ENCODE measurements at places on chromosomes 1 and 21.

DNA sequence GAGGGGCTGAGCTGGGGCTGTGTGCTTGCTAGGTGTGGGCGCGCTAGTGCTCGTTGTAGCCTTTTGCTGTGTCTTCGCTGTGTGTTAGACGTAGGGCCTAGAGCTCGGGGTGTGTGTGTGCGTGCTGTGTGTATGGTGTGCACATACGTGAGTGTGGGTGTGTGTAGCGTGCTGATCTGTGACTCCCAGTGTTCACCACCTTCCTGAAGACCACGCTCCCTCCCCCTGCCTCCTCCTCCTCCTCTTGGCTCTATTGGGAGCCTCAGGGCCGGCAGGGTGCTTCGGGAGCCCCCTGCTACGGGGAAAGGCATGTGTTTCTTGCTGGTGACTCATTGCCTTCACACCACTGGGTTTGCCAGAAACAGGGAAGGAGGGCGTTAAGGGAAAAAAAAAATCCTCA is 9.4 kb upstream of the KCNC4 start:
- no peak for DNase-seq

- no peak for DNase-seq
Measured at GRCh38 chr1:94418664-94419655, 771 bp downstream of the ABCD3 start.

DNA sequence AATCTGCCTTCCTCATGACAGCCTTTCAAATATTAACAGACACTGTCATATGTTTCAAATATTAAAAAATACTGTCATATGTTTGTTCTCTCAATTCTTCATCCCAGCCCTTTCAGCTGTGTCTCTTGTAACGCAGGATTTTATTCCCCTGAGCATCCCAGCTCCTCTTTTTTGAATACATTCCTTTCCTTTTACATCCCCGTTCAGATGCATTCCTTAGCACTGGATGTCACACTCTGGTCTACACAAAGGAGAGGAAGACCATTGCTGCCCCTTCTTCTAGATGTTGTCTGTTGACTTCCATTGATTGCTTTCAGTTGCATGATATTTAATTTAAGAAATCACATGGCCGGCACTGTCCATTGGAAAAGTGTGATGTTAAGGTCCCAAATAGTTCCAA is 117.4 kb upstream of the PAXBP1 start:
- DNase-seq, result no peak

DNA sequence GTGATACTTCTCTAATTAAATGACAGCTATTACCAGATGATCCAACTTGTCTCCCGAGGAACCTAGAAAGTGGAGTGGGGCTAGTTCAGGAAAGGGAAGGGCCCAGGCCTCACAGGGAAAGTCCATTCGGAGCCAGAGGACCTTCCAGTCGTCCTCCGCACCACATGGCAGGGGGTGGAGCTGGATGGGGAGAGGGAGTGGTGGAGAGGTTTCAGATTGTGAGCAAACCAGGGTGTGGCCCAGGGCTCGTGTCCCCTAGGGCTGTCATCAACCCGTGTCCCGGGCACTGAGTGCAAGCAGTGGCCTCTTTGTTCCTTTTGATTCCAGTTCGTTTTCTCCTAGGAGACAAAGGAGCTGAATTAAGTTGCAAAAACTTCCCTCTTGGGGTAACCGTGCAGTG is 114.9 kb downstream of the HUNK start:
- no peak for DNase-seq

- peak; percentile 47 for DNase-seq
Measured at GRCh38 chr1:172845371-172845770, 186.5 kb downstream of the FASLG start.

- DNase-seq, result no peak
Measured at GRCh38 chr1:235607284-235607683, 42.3 kb downstream of the GNG4 start.

- no peak for DNase-seq
Measured at GRCh38 chr1:30322859-30323257, 400.5 kb downstream of the MATN1 start.

DNA sequence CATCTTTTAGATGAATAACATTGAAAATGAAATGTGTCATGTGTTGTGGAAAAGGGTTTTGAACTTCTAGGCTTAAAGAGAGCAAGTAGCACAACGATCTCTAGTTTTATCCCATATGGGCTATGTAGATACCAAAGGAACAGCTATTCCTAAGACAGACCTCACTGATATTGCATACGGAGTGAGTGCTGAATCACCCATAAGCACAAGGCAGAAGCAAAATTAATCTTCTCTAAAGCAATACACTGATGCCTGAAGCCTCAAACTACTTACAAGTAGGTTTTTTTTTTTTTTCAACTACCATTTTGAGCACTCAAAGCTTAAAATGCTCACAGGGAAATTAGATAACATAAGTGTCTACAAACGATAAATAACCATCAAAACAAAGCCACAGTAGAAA is 5.0 kb upstream of the KMO start:
- no peak for DNase-seq

DNA sequence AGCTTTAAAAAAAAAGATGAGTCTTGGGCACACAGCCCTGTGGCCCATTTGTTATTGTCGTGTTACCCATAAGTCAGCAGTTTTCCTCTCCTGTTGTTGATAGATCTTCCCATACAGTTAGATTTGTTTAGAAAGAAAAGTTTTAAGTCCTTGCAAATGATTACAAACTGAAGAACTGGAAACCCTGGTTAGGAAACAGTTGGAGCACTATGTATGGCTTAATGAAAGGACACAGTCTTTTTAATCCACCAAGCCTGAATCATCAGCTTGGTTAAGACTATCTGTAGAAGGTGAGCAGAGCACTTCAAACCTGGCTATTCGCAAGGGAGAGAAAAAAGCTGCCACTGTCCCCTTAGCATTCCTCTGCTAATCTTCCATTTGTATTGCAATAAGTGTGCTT is 241.0 kb downstream of the DISC1 start:
- DNase-seq, result no peak

DNA sequence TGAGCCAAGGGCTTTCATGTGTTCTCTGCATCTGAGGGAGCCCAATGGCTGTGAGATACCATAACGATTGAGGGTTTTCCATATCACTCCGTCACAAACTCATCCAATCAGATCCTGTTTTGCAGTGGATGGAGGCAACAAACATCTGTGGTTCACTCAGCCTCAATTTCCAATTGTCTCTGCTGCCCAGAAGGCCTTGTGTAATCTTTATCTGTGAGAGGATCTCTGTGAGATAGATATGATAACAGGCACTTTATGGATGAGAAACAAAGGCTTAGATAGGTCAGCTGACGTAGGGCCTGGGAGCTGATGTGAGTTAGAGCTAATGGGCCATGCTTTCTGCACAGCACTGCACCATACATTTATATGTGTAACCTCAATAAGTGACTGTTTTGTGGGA is 3.3 kb upstream of the MTARC1 start:
- DNase-seq, result no peak

- DNase-seq, result no peak
Measured at GRCh38 chr1:31980835-31981455, 32.7 kb upstream of the KHDRBS1 start.

- no peak for DNase-seq
Measured at GRCh38 chr21:42111470-42111743, 40.3 kb downstream of the UMODL1 start.

DNA sequence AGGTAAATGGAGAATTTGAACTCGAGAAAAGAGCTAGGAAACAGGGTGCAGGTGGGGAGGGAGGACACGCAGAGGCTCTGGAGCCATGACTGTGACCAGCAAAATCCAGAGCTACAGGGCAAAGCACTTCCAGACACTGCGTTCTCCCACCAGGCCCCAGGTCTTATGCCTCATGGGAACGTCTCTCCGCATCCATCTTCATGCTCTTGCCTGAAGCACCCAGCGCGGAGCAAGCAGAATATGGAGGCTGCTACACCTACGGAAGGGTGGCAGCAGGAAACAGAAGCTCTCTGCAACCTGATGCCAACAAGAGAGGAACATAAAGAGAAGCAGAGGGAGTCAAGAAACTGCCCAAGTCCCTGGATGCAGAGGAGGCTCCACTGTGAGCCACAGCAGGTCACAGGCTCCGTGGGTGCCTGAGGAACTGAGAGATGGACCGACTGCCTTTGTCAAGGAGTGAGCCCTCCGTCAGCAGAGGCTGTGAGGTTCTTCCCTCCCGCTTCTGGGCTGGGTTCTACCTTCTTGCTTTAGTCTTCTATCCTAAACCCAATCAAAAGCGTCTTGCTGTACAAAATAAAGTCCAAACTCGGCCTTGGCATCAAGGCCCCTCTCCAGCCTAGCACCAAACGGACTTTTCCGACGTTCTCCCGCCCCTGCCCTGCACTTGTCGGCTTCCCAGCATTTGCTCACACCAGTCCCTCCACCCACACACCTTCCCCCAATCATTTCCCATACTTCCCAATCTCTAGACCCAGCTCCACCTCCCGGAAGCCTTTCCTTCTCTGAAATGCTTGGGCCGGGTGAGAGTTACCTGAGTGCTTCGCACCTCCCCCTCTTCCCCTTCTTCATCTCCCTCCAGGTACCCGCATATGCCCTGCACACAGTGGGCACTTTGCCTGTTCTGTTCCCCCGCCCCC is 930 bp downstream of the DHCR24 start:
- DNase-seq, result no peak

DNA sequence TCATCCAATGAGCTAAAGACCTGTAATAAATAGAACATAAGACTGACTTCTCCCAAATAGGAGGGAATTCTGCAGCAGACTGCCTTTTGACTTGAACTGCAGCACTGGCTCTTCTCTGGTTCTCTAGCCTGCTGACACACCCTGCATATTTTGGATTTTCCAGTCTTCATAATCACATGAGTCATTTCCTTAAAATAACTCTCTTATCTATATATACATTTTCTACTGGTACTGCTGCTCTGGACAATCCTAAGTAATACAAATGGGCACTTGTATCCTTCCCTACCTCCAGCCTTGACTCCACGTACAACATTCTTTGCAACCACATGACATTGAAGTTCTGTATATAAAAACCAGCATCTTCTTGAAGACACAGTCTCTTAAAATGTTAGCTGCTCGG is 429.4 kb upstream of the TMPRSS15 start:
- DNase-seq, result no peak

GRCh38 chr1:224513383-224513782 is 78.8 kb upstream of the WDR26 start:
- no peak for DNase-seq

All from stimulated activated CD8-positive, alpha-beta memory T cell treated with anti-CD3 and anti-CD28 coated beads, Interleukin-4, amount 100 ng/mL, for 4 hours (primary cell).